ENCODE measurements at places on chromosomes 13 and 19.

GRCh38 chr19:11361771-11362731 is 6.8 kb downstream of the PLPPR2 start:
- no peak for DNase-seq

DNA sequence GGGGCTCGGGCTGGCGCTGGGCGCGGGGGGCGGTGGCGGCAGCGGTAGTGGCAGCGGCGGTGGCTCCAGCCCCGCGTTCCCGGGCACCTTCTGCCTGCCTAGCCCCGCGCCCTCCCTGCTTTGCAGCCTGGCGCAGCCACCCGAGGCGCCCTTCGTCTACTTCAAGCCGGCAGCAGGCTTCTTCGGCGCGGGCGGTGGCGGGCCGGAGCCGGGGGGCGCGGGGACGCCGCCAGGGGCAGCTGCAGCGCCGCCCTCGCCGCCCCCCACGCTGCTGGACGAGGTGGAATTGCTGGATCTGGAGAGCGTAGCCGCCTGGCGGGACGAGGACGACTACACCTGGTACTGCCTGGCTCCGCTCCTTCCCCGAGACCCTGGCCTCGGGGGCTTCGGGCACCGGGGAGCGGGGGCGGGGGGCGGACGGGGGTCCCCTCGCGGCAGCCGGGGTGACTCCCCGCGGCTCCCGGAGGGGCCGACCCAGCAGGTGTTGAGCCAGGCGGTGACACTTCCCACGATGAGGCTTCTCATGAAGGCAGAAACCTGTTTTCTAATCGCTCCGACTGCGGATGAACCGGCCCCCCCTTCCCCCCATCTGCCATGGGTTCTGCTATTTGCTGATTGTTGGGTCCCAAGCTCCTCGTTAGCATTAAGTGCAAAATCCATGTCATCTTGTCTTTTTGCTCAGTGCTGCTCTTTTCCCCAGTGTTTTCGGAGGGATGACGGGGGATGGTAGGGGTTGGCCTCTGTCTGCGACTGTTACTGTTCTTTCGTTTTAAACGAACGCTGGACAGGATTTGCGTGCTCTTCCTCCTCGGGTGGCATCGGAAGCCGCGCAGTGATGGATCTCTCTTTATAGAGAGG is 943 bp downstream of the SLAIN1 start:
- DNase-seq, result no peak

DNA sequence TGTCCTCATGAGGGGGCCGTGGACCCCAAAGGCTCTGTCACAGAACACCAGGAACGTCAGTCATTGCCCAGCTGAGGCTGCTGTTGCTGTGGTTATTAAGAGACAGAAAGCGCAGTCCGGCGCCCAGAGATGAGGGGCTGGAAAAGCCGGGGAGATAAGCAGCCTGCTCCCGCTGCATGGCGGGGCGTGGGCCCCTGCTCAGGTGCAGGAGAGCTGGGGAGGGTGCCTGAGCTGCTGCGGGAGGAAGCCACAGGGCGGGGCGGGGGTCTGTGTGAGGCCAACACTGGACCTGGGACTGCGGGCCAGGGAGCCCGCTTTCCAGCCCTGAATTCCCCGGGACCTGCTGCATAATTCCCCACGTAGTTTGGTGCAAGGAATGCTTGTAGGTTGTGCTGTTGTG is 11.3 kb downstream of the SOX1 start:
- no peak for DNase-seq

GRCh38 chr13:107715496-107715895 is 499.8 kb downstream of the LIG4 start:
- DNase-seq, result no peak

- no peak for DNase-seq
Measured at GRCh38 chr19:35514282-35514809, 897 bp upstream of the DMKN start.

GRCh38 chr19:37899453-37899852 is 6.9 kb downstream of the WDR87 start:
- no peak for DNase-seq

DNA sequence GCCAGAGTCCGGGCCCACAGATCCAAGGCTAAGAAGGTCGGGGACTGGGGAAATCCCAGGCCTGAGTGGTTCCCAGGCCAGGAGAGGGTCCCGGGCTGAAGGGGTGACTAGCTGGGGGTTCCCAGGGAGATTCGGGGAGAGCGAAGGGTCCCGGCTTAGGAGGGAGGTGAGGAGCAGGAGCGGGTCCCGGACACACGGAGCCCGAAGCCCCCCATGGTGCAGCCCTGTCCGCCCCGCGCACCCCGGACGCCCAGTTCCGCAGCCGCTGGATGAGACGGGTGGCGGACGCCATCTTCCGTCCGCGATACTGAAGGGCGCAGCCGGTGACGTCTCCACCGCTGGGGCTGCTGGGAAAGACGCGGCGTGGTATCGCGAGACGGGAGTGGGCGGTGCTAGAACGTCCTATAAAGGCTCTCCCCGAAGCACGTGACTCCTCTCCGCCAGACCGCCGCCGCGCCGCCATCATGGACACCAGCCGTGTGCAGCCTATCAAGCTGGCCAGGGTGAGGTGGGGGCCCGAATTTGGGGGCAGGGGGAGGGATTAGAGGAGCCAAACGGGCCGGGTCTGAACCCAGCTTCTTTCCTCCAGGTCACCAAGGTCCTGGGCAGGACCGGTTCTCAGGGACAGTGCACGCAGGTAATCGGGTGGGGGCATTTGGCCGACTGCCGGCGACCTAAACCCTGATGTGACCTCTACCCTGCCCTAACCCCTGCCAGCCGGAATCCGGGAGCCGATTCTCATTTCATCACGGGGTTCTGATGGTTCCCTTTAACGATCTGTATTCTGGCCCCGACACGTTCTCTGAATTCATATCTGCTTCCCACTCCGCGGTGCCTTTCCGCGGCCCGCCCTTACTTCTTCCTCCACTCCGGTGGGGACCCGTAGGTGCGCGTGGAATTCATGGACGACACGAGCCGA is at the start of the genes NDUFA7 and RPS28:
Gene NDUFA7 (minus strand): TSS at position 309 of the 919 bp plus-strand sequence. CDS start 17 bp downstream, at position 292.
Gene RPS28 (plus strand): TSS at position 430 of the 919 bp plus-strand sequence. CDS start 35 bp downstream, at position 465.
- peak; percentile 53 for DNase-seq

DNA sequence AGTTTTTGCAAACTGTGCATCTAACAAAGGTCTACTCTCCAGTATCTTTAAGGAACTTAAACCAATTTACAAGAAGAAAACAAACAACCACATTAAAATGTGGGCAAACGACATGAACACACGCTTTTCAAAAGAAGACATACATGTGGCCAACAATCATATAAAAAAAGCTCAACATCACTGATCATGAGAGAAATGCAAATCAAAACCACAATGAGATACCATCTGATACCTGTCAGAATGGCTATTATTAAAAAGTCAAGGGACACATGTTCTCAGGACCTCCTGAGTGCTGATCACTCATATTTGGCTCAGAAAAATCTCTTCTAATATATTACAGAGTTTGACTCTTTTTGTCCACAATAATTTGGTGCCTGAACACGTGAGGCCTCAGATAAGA is 14.2 kb upstream of the LILRB1 start:
- DNase-seq, result no peak

DNA sequence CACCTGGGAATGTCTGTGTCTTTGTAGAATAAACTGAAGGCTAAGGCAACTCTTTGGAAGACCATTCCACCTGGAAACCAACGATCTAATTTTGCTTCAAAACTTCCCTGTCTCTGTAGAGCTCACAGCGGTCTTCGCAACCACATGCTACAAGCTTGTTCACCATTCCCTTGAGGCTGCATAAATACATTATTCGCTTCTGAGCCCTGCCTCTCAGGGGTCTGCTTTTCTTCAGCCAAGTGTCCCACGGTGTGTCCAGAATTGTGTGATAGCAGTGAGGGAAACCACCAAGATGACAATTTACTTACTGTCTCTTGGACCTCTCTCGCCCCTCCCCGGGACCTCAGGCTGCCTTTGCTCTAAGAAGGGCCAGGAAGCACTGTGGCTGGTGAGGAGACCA is 51.1 kb downstream of the GPR12 start:
- no peak for DNase-seq

- DNase-seq, result peak; percentile 74
Measured at GRCh38 chr13:48037346-48038173, at the start of gene NUDT15. Gene NUDT15, plus strand, starts transcription at chr13:48037726. Its CDS starts 21 bp downstream, at chr13:48037747.

DNA sequence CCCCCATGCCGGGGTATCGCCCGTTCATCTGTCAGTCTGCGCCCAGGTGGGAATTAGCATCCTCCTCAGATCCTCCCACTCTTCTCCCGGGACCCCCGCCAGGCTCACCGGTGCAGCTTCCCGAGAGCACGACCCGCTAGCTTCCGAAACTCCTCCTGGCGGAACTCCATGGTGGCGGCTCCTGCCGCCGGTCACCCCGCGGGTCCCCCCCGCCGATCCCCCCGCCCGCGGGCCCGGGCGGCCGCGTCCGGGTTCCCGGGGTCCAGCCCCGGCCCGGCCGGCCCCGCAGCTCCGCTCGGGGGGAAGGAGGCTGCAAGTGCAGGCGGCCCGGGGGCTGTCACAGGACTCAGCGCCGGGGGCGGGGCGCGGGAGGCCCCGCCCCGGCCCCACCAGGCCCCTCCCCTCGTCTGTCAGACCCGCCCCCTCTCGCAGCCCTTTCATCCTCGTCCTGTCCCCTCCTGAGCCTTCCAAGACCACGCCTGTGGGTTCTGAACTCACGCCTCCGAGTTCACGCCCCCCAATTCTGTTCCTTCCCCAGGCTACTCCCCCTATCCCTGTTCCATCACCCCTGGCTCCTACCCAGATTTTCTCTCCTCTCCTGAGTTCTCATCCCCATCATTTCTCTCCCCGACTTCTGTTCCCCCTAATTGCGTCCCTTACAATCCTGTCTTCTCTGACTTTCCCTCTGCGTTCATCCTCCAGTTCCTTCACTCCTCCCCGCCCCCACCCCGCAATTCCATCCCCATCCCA is at the start of gene SLC17A7:
Gene SLC17A7 (minus strand): TSS at position 318 of the 750 bp plus-strand sequence. CDS start 148 bp downstream, at position 170.
- DNase-seq, result no peak

DNA sequence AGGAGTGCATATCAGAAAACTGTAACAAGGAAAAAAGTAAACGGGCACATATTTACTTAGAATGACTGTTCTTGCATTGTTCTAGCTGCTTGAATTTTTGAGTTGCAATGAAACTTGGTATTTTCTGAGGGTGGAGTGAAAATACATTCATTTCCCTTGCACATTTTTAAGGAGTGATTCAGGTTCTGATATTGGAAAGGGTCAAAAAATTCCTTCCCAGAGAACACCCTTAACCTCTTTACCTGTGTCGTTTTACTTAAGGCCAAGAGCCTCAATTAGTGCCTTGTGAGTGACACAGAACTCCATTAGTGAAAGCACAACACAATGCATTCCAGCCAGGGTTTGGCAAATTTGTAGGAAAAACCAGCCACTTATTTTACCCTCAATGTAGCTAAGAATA is 2.3 kb downstream of the ITGBL1 start:
- no peak for DNase-seq

- no peak for DNase-seq
Measured at GRCh38 chr13:107170270-107170931, 602.5 kb upstream of the ARGLU1 start.

- no peak for DNase-seq
Measured at GRCh38 chr19:15372891-15373301, 6.7 kb downstream of the AKAP8 start.

DNA sequence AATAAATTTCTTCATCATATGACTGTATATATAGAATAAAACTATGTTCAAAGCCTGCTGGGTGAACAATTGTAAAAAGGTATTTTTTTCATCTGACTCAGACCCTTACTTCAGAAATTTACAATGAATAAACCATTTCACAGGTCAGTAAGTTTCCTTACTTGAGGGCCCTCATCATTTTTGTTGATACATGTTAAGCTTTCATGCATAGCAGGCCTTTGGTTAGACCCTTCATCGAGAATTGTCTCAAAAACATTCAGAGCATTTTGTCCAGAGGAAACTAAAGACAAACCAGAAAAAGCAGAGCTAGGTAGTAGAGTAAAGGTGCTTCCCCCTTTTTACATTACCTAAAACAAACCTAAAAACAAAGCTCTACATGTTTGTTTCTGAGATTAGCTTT is 46.2 kb downstream of the FNDC3A start:
- no peak for DNase-seq

- DNase-seq, result peak; percentile 100
Measured at GRCh38 chr19:38849860-38850435, at the start of gene HNRNPL. Gene HNRNPL, minus strand, starts transcription at chr19:38849986. Its CDS starts 20 bp downstream, at chr19:38849966.

DNA sequence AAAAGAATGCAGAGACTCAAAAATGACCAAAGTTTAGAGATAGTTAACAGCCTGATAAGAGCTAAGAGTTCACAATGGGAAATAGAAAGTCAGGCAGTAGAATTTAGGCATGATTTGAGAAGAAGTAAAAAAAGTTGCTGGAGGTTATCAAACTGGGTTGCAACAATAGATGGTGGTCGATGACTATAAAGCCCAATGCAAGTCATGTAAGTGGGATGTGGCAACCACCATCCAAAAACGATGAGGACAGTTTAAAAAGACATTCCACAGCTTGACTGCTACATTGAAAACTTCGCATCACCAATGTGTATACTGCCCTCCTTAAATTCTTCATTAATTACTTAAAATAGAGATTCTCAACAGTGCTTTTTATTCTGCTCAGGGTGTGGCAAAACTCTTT is 19.7 kb downstream of the ELF1 start:
- DNase-seq, result no peak

DNA sequence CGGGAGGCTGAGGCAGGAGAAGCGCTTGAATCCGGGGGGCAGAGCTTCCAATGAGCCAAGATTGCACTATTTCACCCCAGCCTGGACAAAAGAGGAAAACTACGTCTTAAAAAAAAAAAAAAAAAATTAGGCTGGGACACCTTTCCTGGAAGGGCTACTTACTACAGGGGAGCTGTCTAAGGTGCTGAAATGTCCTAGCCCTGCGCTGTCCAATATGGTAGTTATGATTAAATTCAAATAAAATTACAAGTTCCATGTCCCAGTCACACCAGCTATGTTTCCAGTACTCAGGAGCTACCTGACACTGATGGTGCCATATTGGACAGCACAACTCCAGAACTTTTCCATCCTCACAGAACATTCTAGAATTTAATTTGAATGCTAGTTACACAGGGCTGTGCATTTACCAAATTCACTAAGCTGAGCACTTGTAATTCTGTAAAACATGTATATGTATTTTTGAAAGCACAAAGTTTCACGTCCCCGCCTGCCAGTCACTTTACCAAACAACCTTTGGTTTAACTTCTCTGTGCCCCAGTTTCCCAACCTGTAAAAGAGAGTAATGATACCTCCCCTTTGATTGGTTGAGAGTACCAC is 9.2 kb upstream of the ZSCAN22 start:
- no peak for DNase-seq

DNA sequence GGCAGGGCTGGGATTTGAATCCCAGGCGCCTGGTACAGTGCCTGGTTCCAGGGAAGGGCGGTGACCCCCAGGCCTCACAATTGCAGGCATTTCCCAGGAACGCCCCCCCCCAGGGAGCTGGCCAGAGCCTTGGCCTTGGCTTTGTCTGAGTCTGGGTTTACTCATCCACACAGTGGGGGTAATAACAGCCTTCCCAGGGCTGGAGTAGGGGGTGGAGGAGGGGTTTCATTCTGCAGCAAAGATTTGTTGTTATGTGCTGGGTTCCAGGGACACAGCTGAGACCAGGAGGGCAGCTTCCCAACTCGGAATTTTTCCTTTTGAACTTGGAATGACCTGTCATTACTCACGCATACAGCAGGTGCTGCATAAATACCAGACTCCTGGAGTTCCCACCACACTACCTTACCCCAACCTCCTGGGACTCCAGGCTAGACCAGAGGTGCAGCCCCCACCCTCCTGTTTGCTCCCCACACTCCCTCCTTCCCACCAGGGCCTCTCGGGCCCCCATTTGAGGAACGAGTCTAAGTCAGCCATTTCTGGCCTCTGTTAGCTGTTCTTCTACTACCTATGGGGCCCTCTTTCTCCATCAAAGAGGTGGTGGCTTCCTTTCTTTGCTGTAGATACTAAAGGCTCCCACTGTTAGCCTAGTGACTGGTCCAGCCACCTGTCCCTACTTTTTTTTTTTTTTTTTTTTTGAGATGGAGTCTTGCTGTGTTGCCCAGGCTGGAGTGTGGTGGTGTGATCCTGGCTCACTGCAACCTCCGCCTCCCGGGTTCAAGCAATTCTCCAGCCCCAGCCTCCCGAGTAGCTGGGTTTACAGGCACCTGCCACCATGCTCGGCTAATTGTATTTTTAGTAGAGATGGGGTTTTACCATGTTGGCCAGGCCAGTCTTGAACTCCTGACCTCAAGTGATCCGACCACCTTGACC is 1.6 kb upstream of the ADAMTS10 start:
- DNase-seq, result no peak
